Activated CD8-positive, alpha-beta T cell treated with anti-CD3 and anti-CD28 coated beads, Interleukin-2, amount 10 ng/mL, durations not matched to agents 7 days and 5 days (primary cell): ENCODE measurements at places on chromosomes 1 and 21. TPM values are rescaled to one million over a fixed set of nuclear protein-coding genes. Genes with fewer than 3 reads are reported as not detected.

Gene KIF26B
- 0.08 TPM for total RNA-seq

Gene KLF17
- total RNA-seq: not detected

Gene PGLYRP4
- total RNA-seq: not detected

Gene FLAD1
- total RNA-seq: 45.2 TPM

Gene BATF3
- 31.3 TPM for total RNA-seq

Gene CSF3R
- 0.05 TPM for total RNA-seq

Gene NEGR1
- not detected for total RNA-seq

Gene BNIPL
- total RNA-seq: 1.8 TPM

Gene ASTN1
- not detected for total RNA-seq

Gene OR2AJ1
- total RNA-seq: not detected

Gene HFM1
- not detected for total RNA-seq

Gene TMCO2
- total RNA-seq: not detected

Gene KLHL20
- total RNA-seq: 18.3 TPM

Gene ASCL5
- total RNA-seq: not detected
